Mesenteric fat pad (tissue), 1 donor: ENCODE measurements at places on chromosomes 4 and X. TPM values are rescaled to one million over a fixed set of nuclear protein-coding genes. Genes with fewer than 3 reads are reported as not detected.

- DNase-seq, result no peak
These were observed 165.5 kb downstream of the HS3ST1 start for GRCh38 chr4:11263208-11263607.

- peak; percentile 89 for DNase-seq
These were observed 29.2 kb downstream of the HTT-AS start for GRCh38 chr4:3044870-3045819.

GRCh38 chr4:183448436-183448835 lies 4.0 kb downstream of the CDKN2AIP start:
- no peak for DNase-seq

The TGIF2LX gene
- total RNA-seq, result not detected

- no peak for DNase-seq
These were observed 3.6 kb upstream of the BBS12 start for GRCh38 chr4:122728856-122729255.

- DNase-seq, result no peak
These were observed 48.9 kb downstream of the MND1 start for GRCh38 chr4:153393397-153393796.

DNA sequence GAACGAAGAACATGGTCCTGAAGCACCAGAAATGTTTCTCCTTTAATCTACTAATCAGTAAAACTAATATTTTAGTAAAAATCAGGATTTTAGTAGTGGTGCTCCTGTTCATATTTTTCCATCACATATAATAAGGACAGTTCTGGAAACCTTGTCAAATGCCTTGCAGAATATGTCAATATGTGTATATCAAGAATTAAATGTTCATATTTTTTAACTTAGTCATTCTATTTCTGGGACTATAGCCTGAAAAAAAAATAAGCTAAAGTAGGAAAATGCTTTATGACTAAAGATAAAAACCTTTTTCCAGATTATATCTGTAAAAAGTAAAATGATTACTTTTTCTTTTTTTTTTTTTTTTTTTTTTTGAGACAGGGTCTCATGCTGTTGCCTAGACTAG lies 65.1 kb downstream of the MAB21L2 start:
- DNase-seq, result no peak

DNA sequence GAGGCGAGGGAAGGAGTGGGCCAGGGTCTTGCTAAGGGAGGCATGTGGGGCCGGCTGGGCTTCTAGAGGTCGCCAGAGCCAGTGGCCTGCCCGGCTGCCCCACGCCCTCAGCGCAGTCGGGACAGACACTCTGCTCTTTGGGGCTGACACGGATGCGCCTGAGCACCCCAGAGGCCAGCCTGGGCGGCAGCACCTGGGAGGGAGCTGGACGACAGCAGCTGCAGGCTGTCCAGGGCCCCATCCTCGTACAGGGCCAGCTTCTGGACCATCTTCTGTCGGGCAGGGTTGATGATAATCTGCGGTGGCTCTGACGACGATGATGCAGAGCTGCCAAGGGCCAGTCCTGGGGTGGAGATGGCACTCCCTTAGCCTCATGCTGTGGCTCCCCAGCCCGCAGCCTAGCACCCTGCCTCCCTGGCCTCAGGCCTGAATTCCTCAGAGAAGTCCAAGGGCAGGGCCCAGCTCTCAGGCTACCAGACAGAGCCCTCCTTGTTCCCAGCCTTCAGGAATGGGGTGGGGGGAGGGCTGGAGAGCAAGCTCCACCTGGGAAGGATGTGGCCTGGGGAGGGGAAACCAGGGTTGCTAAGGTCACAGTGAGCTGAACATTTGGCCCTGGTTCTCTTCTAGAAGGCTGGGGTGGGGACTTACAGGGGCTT lies 7.2 kb downstream of the IRAK1 start:
- no peak for DNase-seq

The VSIG4 gene
- total RNA-seq, result 448 TPM

GRCh38 chr4:168886351-168886750 lies 123.7 kb downstream of the CBR4 start:
- no peak for DNase-seq

GRCh38 chr4:182448281-182449151 lies 205.3 kb downstream of the TENM3 start:
- peak; percentile 91 for DNase-seq

GRCh38 chrX:10615931-10616774 lies 4.2 kb downstream of the MID1 start:
- no peak for DNase-seq

- no peak for DNase-seq
These were observed 7.0 kb downstream of the AMMECR1 start for GRCh38 chrX:110310896-110311295.

The TAF9B gene
- 15.3 TPM for total RNA-seq

The POU4F2 gene
- not detected for total RNA-seq

The ERVMER34-1 gene
- not detected for total RNA-seq

GRCh38 chrX:392575-392846 lies 5.8 kb upstream of the PPP2R3B start:
- DNase-seq, result no peak

The CNGA1 gene
- total RNA-seq, result 1.3 TPM

The KLKB1 gene
- not detected for total RNA-seq

GRCh38 chr4:100356172-100356571 lies 161.7 kb downstream of the EMCN start:
- DNase-seq, result no peak

GRCh38 chr4:185248393-185249039 lies 39.1 kb downstream of the SNX25 start:
- DNase-seq, result no peak

The RAB9B gene
- 0.74 TPM for total RNA-seq

- DNase-seq, result no peak
These were observed 53.7 kb downstream of the ZAR1 start for GRCh38 chr4:48543796-48544195.

The ZCCHC12 gene
- total RNA-seq, result not detected

DNA sequence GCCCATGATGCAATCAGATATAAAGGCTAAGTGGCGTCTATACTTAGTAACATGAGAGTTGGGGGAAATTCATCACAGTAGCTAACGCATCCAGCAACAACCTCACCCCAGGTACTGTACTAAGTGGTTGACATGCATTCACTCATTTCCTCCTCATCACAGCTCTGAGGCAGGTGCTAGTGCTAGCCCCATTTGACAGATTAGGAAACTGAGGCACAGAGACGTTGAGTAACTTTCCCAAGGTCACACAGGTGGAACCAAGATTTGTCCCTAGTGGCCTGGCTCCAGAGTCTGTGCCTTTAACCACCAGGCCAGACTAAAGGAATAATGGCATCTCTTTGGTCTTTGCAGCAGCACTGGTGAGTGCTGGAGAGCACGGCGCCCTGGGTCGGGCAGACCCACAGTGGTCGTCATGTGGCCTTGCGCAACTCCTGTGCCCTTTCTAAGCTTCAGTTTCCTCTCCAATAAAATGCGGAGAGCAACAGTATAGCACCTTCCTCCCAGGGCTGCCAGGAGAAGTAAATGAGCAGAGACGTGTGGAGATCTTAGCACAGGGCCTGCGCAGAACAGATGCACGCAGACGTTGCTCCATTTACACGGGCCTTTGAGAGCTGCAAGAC lies 186.4 kb downstream of the BCOR start:
- DNase-seq, result no peak

DNA sequence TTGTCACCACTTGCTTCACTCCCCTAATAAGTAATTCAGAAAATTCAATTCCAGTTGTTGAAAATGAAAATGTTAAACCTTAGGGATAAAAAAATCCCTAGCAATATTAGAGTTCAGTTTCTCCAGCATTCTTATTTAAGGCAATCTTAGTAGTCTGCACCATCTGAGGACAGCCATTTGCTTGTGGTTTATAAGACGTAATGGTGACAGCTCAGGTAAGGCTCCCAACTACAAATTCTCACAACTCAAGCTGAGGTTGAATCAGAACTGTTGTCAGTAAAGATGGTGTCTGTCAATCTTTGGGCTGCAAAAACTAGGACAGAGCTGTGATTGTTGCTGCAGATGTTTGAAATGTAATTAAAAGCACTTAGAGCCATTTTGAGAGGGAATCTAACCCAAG lies 16.3 kb upstream of the ADGRA3 start:
- DNase-seq, result no peak

- no peak for DNase-seq
These were observed 140.2 kb upstream of the TBL1X start for GRCh38 chrX:9324676-9325075.
